ENCODE measurements at places on chromosomes 7 and 10. TPM values are rescaled to one million over a fixed set of nuclear protein-coding genes. Genes with fewer than 3 reads are reported as not detected.

AKR1C4 gene
- not detected for total RNA-seq

DNA sequence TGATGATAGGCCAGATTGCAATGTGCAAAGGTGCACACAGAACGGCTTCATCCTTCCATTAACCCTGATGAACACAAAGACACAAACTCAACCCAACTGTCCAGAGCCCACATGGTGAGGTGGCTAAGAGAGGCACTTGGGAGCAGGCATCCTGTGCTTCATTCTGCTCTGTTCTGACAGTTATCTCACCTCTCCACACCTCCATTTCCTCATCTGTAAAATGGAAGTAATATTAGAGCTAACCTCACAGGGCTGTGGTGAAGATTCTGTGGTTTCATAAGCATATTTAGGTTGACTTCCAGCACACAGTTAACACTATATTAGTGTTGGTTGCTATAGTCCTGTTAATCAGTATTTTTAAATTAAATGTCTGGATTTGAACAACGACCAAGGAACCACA lies 126.3 kb downstream of the TAX1BP1 start:
- H3K27me3 ChIP-seq, result no peaks in the 10 kb centered on the region
- H3K36me3 ChIP-seq, result no peaks in the 10 kb centered on the region

TSPAN15 gene
- 69.5 TPM for total RNA-seq

- no peak overlapping the region for H3K4me3 ChIP-seq
- no peak overlapping the region for H3K27ac ChIP-seq
- H3K36me3 ChIP-seq, result no peaks in the 10 kb centered on the region
- no peak for DNase-seq
- H3K27me3 ChIP-seq, result no peaks in the 10 kb centered on the region
Observed at GRCh38 chr10:121708728-121709674, 110.8 kb upstream of the FGFR2 start.

DNA sequence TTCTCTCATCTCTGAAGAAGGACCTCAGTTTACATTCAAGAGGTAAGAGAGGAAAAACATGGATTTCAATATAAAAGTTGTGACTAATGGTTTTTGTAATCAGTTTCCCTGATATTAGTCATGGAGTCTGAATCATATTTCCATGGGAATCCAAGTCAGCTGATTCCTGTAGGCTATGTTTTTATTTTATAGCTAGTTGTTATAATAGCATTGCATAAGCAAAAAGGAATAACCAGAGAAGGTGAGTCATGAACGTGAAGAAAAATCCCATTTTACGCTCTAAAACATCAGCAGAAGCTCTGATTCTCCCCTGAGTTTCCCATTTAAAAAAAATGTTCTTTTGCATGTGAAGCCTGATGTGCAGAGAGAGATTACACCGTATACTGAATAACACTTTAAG lies 299.3 kb downstream of the SFMBT2 start:
- no peaks in the 10 kb centered on the region for H3K27me3 ChIP-seq
- no peak overlapping the region for H3K27ac ChIP-seq
- H3K4me3 ChIP-seq, result no peak overlapping the region
- H3K4me1 ChIP-seq, result no peaks in the 10 kb centered on the region

GRCh38 chr7:120996988-120997345 lies 8.5 kb downstream of the CPED1 start:
- H3K36me3 ChIP-seq, result no peaks in the 10 kb centered on the region
- H3K27ac ChIP-seq, result no peak overlapping the region
- peaks cover 28% of the 10 kb centered on the region for H3K4me1 ChIP-seq
- no peak overlapping the region for H3K4me3 ChIP-seq

GRCh38 chr10:101725296-101726114 lies 30.5 kb upstream of the FBXW4 start:
- no peak for DNase-seq
- H3K27me3 ChIP-seq, result no peaks in the 10 kb centered on the region
- no peak overlapping the region for H3K27ac ChIP-seq
- H3K36me3 ChIP-seq, result no peaks in the 10 kb centered on the region
- H3K4me1 ChIP-seq, result no peaks in the 10 kb centered on the region

DNA sequence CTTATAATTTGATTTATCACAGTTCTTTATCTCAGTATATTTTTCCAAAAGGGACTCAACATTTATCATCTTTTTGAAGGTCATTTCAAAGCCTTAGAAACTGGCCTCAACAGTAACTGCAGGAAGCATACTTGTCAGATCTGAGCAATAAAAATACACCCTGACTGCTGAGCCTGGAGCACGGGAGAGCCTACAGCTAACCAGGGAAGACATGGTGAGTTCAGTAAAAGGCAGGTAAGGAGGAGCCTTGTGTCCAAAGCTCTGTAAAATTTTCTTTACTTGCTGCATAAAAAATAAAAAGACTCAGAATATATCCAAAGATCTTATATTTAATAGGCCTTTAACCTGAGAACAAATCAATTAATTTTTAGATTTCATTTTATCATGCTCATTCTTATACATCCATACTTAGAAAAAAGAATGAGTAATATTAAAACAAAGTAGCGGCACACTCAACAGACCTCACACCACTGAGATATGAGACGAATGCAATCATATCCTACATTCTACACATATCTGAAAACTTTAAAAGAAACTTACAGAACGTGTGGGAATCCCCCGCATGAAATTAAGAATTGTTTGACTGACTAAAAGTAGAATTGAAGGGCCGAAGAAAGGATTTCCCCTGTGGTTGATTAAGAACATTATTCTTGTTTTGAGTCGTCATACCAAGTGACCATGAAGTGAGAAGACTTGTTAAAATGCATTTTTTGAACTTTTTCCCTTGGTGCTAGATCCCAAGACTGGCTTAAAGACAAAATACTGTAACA lies 296.4 kb upstream of the MKLN1 start:
- peaks cover 54% of the 10 kb centered on the region for H3K4me1 ChIP-seq
- no peak overlapping the region for H3K4me3 ChIP-seq
- no peak for DNase-seq
- H3K27ac ChIP-seq, result no peak overlapping the region

- no peaks in the 10 kb centered on the region for H3K36me3 ChIP-seq
- H3K4me3 ChIP-seq, result no peak overlapping the region
- no peak overlapping the region for H3K27ac ChIP-seq
- DNase-seq, result no peak
Observed at GRCh38 chr7:100588438-100588837, 2.3 kb downstream of the FBXO24 start.

All from upper lobe of left lung (tissue), 6 donors.